ENCODE measurements at places on chromosomes 4 and X. TPM values are rescaled to one million over a fixed set of nuclear protein-coding genes. Genes with fewer than 3 reads are reported as not detected.

The CLNK gene
- 1.2 TPM for total RNA-seq

The CHRDL1 gene
- 22.6 TPM for total RNA-seq

The GPRASP2 gene
- 44.2 TPM for total RNA-seq

The EFHC2 gene
- total RNA-seq = 6.1 TPM

The NPY1R gene
- total RNA-seq = 5.1 TPM

The ADAD1 gene
- not detected for total RNA-seq

The SOX3 gene
- total RNA-seq = not detected

The TRAPPC11 gene
- total RNA-seq = 83.5 TPM

The UGT2A3 gene
- total RNA-seq = 0.53 TPM

The ASB9 gene
- total RNA-seq = 3.4 TPM

The MAB21L2 gene
- 1.5 TPM for total RNA-seq

The FGF5 gene
- 0.05 TPM for total RNA-seq

The HSD17B10 gene
- 28.7 TPM for total RNA-seq

The REPS2 gene
- total RNA-seq = 15.6 TPM

The MCF2 gene
- total RNA-seq = 0.26 TPM

The GPR50 gene
- total RNA-seq = 0.26 TPM

The GAGE12E gene
- total RNA-seq = not detected

The TRO gene
- total RNA-seq = 56.3 TPM

The CT83 gene
- total RNA-seq = not detected

The MAGEB3 gene
- not detected for total RNA-seq

The DDIT4L gene
- total RNA-seq = 10.4 TPM

The AKAP4 gene
- 0.32 TPM for total RNA-seq

The SEC24B gene
- 37.8 TPM for total RNA-seq

The HTT gene
- 80.4 TPM for total RNA-seq

The TEX13C gene
- total RNA-seq = not detected

The MAGEC1 gene
- total RNA-seq = not detected

The AVPR2 gene
- 0.53 TPM for total RNA-seq

The PNMA5 gene
- not detected for total RNA-seq

The CYTL1 gene
- total RNA-seq = 24.2 TPM

The STAP1 gene
- total RNA-seq = 0.63 TPM

The NALF2 gene
- total RNA-seq = 0.16 TPM

The SSX3 gene
- total RNA-seq = not detected

The PAGE4 gene
- 13.3 TPM for total RNA-seq

The UGT2B11 gene
- not detected for total RNA-seq

The DCAF4L1 gene
- total RNA-seq = 0.16 TPM

The AFM gene
- not detected for total RNA-seq

The FGFBP1 gene
- not detected for total RNA-seq

The GUCY1A1 gene
- 104 TPM for total RNA-seq

The USP17L29 gene
- total RNA-seq = not detected

The KDR gene
- 68.6 TPM for total RNA-seq

The MAGEH1 gene
- 72.5 TPM for total RNA-seq

The ERCC6L gene
- total RNA-seq = 3.8 TPM

The TMEM150C gene
- 10.2 TPM for total RNA-seq

The AWAT2 gene
- total RNA-seq = not detected

The USP17L17 gene
- total RNA-seq = not detected

The STPG2 gene
- 1.0 TPM for total RNA-seq

The ASB12 gene
- 0.21 TPM for total RNA-seq

The TRPC3 gene
- total RNA-seq = 10.0 TPM

The SPANXB1 gene
- not detected for total RNA-seq

Data from urinary bladder (tissue), 4 donors.